Ascending aorta (tissue), 2 donors: ENCODE measurements at places on chromosomes 11 and 22. TPM values are rescaled to one million over a fixed set of nuclear protein-coding genes. Genes with fewer than 3 reads are reported as not detected.
A peak's percentile ranks its signal among the peaks of the same experiment; 100 is the strongest.

GRCh38 chr11:114017723-114018122, 41.8 kb upstream of the ZBTB16 start:
- no peaks in the 10 kb centered on the region for H3K36me3 ChIP-seq
- no peaks in the 10 kb centered on the region for H3K27me3 ChIP-seq
- H3K4me3 ChIP-seq = no peak overlapping the region
- H3K27ac ChIP-seq = no peak overlapping the region

- H3K4me1 ChIP-seq = peaks cover 2% of the 10 kb centered on the region
- H3K4me3 ChIP-seq = peak within 1 kb of the TSS; percentile 69
- DNase-seq = no peak
Measured at GRCh38 chr22:37519268-37520195, at the start of gene CARD10. CARD10 (minus strand) TSS chr22:37519415; CDS start chr22:37519200, 215 bp downstream.

DNA sequence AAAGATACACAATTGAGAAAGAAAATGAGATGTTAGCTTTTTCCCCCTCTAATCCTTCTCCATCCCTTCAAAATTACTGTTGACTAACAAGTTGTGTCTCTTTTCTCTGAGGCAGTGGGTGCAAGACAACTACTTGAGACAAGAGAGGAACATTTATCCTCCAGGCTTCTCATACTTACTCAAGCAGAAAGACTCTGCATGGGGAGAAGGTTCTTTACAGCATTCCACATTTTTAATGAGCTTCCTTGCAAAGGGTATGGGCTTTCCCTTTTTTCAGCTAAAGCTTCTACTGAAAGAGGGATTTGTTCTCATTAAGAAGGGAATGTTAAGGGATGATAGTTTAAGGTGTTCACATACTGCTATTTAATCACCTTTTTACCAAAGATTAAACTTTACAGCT, 47.8 kb downstream of the PAX6 start:
- no peak for DNase-seq
- H3K27ac ChIP-seq = no peak overlapping the region
- H3K4me1 ChIP-seq = no peaks in the 10 kb centered on the region
- no peak overlapping the region for H3K4me3 ChIP-seq

The SDHAF2 gene
- total RNA-seq = 13.6 TPM

GRCh38 chr11:719214-720016, 13.4 kb downstream of the EPS8L2 start:
- H3K27me3 ChIP-seq = no peaks in the 10 kb centered on the region
- no peak overlapping the region for H3K4me3 ChIP-seq
- no peak for DNase-seq
- H3K4me1 ChIP-seq = no peaks in the 10 kb centered on the region
- peaks cover 4% of the 10 kb centered on the region for H3K36me3 ChIP-seq

DNA sequence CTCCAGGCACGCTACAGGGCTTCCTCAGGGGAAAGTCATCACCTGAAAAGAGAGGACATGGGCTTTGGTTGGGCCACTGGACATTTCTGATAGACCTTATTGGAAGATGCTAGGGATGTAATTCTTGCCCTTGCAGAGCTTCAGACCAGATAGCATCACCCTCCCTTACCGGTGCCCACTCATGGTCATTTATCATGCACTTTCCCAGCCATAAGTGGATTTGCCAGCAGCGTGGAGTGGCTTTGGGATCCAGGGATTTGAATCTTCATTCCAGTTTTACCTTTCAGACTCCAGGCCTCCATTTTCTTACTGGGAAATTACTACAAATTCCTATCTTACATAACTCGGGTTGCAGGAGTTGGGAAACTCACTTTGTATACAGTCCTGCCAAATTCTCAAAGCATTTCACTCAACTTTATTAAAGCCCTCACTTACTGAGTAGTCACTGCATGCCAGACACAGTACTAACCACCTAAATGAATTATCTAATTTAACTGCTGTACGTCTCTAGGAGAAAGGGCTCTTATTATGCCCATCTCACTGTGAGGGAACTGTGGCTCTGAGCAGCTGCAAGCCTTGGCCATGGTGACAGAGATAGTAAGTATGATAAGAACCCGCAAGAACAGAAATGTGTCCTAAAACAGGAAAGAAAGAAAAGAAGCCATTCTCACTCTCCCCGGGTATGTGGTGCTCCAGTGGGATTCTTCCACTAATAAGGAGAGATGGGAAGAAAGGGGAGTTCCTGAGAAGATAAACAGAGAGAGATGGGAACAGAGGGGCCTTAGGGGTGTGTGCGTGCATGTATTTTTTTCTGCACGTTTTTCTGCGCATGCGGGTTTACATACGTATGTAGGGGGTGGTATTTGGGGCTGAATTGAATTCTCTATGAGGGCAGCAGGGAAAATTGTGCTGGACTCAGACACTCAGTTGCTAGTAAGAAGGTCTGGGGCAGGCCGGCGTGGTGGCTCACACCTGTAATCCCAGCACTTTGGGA, 9.7 kb downstream of the CHRM1 start:
- no peak for DNase-seq
- H3K4me1 ChIP-seq = peaks cover 6% of the 10 kb centered on the region
- H3K27me3 ChIP-seq = no peaks in the 10 kb centered on the region
- H3K27ac ChIP-seq = no peak overlapping the region

The RHOD gene
- total RNA-seq = 82.6 TPM

DNA sequence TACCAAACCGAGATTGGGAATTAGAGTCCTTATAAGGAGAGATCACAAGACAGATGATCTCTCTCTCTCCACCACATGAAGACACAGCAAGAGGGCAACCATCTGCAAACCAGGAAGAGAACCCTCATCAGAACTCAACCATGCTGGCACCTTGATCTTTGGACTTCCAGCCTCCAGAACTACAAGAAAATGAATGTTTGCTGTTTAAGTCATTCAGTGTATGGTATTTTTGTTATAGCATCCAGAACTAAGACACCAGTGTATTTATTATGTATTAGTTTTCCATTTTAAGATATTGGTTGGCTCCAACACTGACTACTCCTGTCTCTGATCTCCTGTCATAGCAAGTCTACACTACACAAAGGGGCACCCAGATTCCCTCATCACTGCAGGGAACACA, 86.9 kb downstream of the CCDC34 start:
- no peak overlapping the region for H3K4me3 ChIP-seq
- H3K4me1 ChIP-seq = peaks cover under 1% of the 10 kb centered on the region
- no peaks in the 10 kb centered on the region for H3K36me3 ChIP-seq
- H3K27me3 ChIP-seq = no peaks in the 10 kb centered on the region
- no peak overlapping the region for H3K27ac ChIP-seq
- no peak for DNase-seq

The FAM111B gene
- not detected for total RNA-seq

GRCh38 chr11:46347637-46348311, 511 bp downstream of the DGKZ start:
- H3K27me3 ChIP-seq = no peaks in the 10 kb centered on the region
- H3K27ac ChIP-seq = peak overlapping the region; percentile 37
- peak overlapping the region; percentile 96 for H3K4me3 ChIP-seq
- peaks cover 14% of the 10 kb centered on the region for H3K4me1 ChIP-seq

DNA sequence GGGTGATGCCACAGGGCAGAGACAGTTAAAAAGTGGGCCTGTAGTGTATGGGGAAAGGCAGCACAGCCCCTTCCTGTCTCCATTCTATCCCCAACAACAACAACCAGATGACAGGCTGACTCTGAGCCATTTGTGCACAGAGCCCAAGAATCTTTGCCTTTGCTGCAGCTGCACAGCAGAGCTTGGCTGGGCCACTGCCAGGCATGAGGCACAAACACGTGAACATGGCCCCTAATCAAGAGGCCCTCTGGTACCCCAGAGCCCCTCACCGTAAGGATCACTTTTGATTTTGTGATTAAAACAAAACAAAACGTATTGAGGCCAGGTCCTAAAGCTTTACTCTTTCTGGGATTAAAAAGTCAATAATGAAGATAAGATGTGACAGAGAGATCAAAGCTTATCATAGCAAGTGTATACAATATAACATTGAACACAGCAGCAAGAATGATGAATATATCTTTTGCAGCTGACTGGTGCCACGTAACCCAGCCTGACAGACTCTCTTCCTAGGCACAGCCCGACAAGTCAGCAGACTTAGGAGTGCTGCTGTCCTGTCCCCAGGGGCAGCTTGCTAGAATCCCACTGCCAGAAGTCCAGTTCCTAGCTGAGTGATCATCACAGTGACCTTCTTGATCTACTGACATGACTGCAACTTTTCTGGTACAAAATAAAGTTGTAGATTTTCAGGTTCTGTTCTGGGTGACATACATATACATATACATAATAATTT, 117.8 kb downstream of the SERGEF start:
- no peaks in the 10 kb centered on the region for H3K4me1 ChIP-seq
- H3K27ac ChIP-seq = no peak overlapping the region
- no peak overlapping the region for H3K4me3 ChIP-seq
- no peaks in the 10 kb centered on the region for H3K27me3 ChIP-seq
- no peak for DNase-seq

The ACRV1 gene
- total RNA-seq = not detected

- DNase-seq = no peak
- no peaks in the 10 kb centered on the region for H3K4me1 ChIP-seq
- H3K27ac ChIP-seq = no peak overlapping the region
- no peaks in the 10 kb centered on the region for H3K36me3 ChIP-seq
Measured at GRCh38 chr11:105297463-105297862, 157.9 kb upstream of the CARD18 start.

The MRPL21 gene
- 14.2 TPM for total RNA-seq

The FAT3 gene
- 2.8 TPM for total RNA-seq

DNA sequence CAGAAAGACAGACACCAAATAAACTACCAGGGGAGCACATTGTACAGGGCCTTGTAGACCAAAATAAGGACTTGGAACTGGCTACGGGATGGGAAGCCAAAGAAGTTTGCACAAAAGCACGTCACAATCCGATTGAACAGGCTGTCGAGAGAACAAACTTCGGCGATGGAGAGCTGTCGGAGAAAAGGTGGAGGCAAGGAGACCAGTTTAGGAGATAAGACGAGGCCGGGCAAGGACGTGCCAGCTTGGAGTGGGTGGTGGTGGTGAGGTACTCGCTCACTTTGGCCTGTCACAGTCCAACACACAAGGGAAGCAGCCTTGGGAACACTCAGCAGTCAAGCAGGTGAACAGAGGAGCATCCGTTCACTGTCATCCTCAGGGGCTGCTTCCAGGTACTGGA, 19.0 kb downstream of the APOL5 start:
- no peaks in the 10 kb centered on the region for H3K27me3 ChIP-seq
- no peak for DNase-seq
- H3K27ac ChIP-seq = no peak overlapping the region
- H3K4me1 ChIP-seq = no peaks in the 10 kb centered on the region

GRCh38 chr11:44199298-44199697, 103.8 kb downstream of the EXT2 start:
- peaks cover 4% of the 10 kb centered on the region for H3K36me3 ChIP-seq
- H3K27me3 ChIP-seq = no peaks in the 10 kb centered on the region
- DNase-seq = no peak
- no peaks in the 10 kb centered on the region for H3K4me1 ChIP-seq

DNA sequence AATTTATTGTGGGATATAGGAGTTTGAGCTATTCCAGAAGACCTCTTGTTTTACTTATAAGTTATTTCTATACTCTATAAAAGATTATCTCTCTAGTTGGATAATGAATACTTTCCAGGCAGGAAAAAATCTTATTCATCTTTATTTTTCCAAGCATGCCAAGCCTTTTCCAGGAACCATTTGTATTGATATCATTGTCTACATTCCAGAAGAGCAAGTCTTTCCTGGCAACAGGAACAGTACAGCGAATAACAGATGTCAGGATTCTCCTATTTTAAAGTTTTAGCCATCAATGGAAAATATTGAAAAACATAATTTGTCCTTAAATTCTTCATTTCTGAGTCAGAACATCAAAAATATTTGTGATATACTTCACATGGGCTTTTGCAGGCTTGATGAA, 5.2 kb upstream of the NXPE1 start:
- H3K4me3 ChIP-seq = no peak overlapping the region
- no peak overlapping the region for H3K27ac ChIP-seq
- no peaks in the 10 kb centered on the region for H3K27me3 ChIP-seq
- no peaks in the 10 kb centered on the region for H3K36me3 ChIP-seq

- H3K27me3 ChIP-seq = no peaks in the 10 kb centered on the region
- no peaks in the 10 kb centered on the region for H3K36me3 ChIP-seq
- H3K4me1 ChIP-seq = no peaks in the 10 kb centered on the region
- no peak overlapping the region for H3K27ac ChIP-seq
- no peak overlapping the region for H3K4me3 ChIP-seq
Measured at GRCh38 chr11:117603932-117604331, 193.1 kb downstream of the DSCAML1 start.

GRCh38 chr11:113316256-113316655, 1.9 kb downstream of the TTC12 start:
- H3K4me1 ChIP-seq = no peaks in the 10 kb centered on the region
- no peak overlapping the region for H3K4me3 ChIP-seq
- DNase-seq = no peak
- peaks cover 5% of the 10 kb centered on the region for H3K36me3 ChIP-seq
- H3K27me3 ChIP-seq = no peaks in the 10 kb centered on the region
- H3K27ac ChIP-seq = no peak overlapping the region

The SAA1 gene
- total RNA-seq = 70.4 TPM

GRCh38 chr11:45390407-45390806, 104.3 kb upstream of the SYT13 start:
- DNase-seq = no peak
- H3K27ac ChIP-seq = no peak overlapping the region
- no peak overlapping the region for H3K4me3 ChIP-seq
- no peaks in the 10 kb centered on the region for H3K36me3 ChIP-seq
- no peaks in the 10 kb centered on the region for H3K4me1 ChIP-seq
- H3K27me3 ChIP-seq = no peaks in the 10 kb centered on the region

DNA sequence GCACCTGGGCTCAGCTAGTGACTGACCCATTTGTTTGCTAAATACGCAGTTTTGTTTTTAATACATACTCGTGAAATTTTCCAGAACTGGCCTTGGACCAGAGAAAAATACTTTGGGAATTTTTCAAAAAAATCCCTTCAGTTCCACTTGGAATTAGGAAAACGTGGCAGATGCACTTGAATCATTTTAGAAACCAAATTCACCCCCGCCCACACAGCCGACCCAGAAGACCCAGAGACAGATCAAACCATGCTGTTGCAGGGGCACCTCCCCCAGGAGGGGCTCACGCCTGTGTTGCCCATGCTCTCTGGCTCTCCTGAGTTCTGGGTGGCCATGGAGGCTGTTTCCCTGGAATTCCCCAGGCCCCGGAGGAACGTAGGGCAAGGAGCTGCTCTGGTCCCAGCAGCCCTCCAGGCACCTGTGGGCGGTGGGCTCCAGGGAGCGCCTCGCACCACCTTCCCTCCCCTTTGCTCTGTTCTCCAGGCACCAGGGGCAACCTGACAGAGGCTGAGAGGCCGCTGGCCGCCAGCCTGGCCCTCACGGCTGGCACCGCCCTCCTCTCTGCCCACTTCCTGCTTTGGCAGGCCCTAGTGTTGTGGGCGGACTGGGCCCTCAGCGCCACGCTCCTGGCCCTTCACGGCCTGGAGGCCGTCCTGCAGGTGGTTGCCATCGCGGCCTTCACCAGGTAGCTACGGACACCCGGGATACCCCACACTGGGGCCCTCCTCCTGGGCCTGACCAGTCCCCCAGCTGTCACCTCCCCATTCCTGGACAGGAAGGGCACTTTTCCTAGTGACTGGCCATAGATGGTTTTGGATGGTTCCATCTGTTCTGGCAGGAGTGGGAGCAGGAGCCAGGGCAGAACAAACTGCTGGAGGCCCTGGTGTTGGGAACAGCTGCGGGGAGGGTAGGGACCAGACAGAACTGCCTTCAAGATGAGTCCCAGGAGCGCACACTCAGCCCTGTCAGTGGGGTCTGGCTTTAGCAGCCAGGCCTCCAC, 3.3 kb upstream of the EPS8L2 start:
- H3K4me1 ChIP-seq = no peaks in the 10 kb centered on the region
- H3K27ac ChIP-seq = peak overlapping the region; percentile 96
- peak; percentile 82 for DNase-seq
- no peak overlapping the region for H3K4me3 ChIP-seq

GRCh38 chr22:49294656-49295464, 532.8 kb downstream of the BRD1 start:
- no peaks in the 10 kb centered on the region for H3K27me3 ChIP-seq
- no peak overlapping the region for H3K4me3 ChIP-seq
- no peak overlapping the region for H3K27ac ChIP-seq

The TRPT1 gene
- total RNA-seq = 224 TPM

The OR5B21 gene
- not detected for total RNA-seq
